SIG-M5 (cell line): ENCODE measurements at places on chromosomes 16 and 17.

GRCh38 chr17:31815212-31815730, 43.8 kb downstream of the COPRS start:
- DNase-seq: no peak

- peak; percentile 37 for DNase-seq
These were observed 8.2 kb downstream of the RHBDF2 start for GRCh38 chr17:76492989-76493501.

DNA sequence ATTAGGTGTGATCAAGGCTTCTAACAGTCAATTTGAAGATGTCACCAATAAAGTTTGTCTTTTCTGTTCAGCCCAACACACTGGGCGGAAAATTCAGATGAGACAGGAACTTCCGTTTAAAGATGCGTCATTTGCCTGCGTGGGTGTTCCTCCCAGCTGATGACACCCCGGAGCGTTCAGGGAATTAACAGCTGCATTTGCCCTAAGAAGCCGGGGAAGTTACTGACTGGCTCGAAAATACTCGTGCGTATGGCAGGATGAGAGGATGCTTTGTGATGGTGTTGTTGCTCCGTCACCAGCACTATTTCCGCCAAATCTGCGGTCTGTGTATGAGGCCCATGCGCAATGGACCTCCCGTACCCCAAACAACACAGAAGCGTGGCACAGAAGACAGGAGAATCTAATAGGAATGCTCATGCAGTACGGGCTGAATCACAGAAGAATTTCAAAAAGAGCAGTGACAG, 11.9 kb upstream of the PVALEF start:
- DNase-seq: no peak

DNA sequence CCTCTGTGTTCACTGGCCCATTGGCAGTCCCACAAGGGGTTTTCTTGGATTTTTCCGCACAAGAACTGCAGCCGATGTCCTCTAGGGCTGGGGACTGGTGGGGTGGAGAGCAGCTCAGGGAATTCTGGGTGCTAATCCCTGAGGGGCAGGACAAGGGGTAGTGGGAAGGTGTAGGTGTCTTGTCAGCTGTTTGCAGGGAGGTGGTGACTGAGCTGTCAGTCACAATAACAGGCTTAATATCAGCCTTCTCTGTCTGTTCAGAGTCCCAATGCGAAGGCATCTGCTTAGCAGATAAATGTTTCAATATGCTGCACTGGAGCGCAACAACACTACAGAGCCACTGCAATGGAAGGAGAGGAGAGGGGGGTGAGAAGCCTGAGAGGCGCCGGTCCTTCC, 10.1 kb upstream of the DHRS13 start:
- DNase-seq: no peak

GRCh38 chr17:3886776-3887175, 6.1 kb downstream of the CAMKK1 start:
- no peak for DNase-seq

DNA sequence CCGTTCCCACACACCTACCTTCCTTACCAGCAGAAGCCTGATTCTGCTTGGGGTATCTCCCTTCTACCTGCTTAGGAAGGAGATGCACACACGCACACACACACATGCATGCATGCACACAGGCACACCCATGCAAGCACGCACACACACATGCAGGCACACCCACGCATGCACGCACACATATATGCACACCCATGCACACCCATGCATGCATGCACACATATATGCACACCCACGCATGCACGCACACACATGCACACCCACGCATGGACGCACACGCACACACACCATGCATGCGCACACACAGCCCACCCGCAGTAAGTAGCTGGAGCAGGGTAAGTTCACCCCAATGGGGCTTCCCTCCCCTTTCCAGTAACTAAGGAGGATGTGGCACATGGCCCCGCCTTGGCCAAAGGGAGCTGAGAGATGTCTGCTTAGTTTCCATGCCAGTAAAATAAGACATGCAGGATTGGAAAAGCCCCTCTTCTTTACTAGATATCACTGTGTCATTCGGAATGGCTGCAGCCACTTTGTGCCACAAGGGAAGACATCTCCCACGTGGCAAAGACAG, 33.7 kb downstream of the ADCY9 start:
- DNase-seq: no peak

GRCh38 chr16:72945611-72946010, 102.3 kb downstream of the ZFHX3 start:
- DNase-seq: no peak

DNA sequence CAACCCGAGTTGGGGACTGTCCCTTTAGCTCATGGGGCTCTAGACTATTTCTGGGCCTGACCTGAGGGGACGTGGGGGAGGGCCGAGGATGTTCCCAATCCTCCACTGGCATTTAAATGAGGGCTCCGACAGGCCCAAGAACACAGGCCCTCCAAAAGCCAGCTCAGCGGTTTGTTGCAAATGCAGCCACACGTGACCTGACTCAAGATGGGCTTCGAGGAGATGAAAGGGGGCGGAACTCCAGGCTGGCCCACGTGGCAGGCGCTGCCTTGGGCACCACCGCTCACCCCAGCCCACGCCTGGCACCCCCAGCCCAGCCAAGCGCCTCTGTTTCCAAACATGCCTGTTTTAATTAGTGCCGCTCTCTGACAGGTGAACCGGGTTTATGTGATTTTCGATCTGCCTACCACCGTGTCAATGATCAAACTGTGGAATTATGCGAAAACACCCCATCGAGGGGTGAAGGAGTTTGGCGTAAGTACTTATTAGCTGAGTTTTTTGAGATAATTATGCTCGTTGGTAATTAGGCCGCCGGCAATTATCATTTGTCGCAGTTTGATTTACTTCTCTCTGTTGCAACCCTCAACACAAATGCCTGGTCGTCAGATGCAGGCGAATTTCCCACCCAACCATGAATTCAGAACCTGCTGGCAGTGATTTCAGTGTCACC, 226.7 kb downstream of the KATNIP start:
- no peak for DNase-seq

- DNase-seq: no peak
These were observed 7.1 kb downstream of the CHD9NB start for GRCh38 chr16:53045341-53046220.

GRCh38 chr16:53789137-53789536, 85.2 kb downstream of the FTO start:
- no peak for DNase-seq

DNA sequence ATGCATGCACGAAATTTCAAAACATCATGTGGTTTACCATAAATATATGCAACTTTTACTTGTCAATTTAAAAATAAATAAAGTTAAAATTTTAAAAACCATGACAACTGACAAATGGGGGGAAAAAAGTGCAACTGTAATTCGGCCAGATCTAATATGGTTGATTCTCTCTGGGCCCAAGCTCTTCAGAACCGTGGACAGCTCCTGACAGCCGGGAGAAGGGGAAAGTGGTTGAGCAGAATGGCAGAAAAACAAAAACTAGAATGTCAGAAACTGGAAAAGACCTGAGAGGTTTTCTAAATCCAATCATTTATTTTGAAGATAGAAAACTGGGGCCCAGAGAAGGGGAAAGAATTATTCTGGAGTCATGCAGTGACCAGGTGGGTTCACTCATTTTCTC, 126.6 kb downstream of the TMEM132E start:
- no peak for DNase-seq

GRCh38 chr17:4591529-4591928, 7.2 kb downstream of the SMTNL2 start:
- no peak for DNase-seq
